ENCODE measurements at places on chromosomes 11 and 22. TPM values are rescaled to one million over a fixed set of nuclear protein-coding genes. Genes with fewer than 3 reads are reported as not detected.

Gene C22orf23
- total RNA-seq = not detected

Gene ANGPTL5
- total RNA-seq = not detected

Gene CDC45
- total RNA-seq = 91.7 TPM

Gene MN1
- total RNA-seq = 0.12 TPM

- no peaks in the 10 kb centered on the region for H3K4me1 ChIP-seq
- H3K27me3 ChIP-seq = peaks cover 11% of the 10 kb centered on the region
- DNase-seq = no peak
- no peak overlapping the region for H3K4me3 ChIP-seq
- H3K27ac ChIP-seq = no peak overlapping the region
Observed at GRCh38 chr11:93396316-93396715, 65.8 kb downstream of the DEUP1 start.

- H3K36me3 ChIP-seq = no peaks in the 10 kb centered on the region
- H3K4me3 ChIP-seq = no peak overlapping the region
- peaks cover 12% of the 10 kb centered on the region for H3K4me1 ChIP-seq
- no peak overlapping the region for H3K27ac ChIP-seq
Observed at GRCh38 chr11:61587541-61587941, 6.7 kb upstream of the SYT7 start.

- no peaks in the 10 kb centered on the region for H3K36me3 ChIP-seq
- no peak for DNase-seq
- peaks cover 24% of the 10 kb centered on the region for H3K27me3 ChIP-seq
- no peak overlapping the region for H3K27ac ChIP-seq
- no peak overlapping the region for H3K4me3 ChIP-seq
Observed at GRCh38 chr11:10387206-10388083, 67.6 kb upstream of the AMPD3 start.

DNA sequence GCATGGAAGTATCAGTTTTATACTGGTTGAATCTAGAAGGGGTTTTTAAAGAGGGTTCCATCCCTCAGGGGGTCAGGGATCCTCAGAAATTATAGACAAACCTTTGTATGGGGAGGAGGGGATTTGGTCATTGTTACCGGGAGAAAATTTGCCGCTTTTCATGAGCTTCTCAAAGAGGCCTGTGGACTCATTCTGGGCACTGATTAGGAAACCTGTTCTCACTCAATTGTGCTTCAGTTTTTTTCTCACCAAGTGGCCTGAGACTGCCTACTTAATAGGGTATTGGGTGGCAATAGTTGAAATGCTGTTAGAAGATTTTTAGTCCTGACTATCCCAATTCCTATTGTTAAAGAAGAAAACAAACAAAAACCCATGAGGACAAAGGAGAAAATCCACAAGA, 14.0 kb downstream of the MPEG1 start:
- no peak overlapping the region for H3K27ac ChIP-seq
- H3K27me3 ChIP-seq = peaks cover 17% of the 10 kb centered on the region
- no peak overlapping the region for H3K4me3 ChIP-seq
- DNase-seq = no peak
- H3K4me1 ChIP-seq = peaks cover 15% of the 10 kb centered on the region
- peaks cover 4% of the 10 kb centered on the region for H3K36me3 ChIP-seq

- H3K27me3 ChIP-seq = peaks cover 8% of the 10 kb centered on the region
- DNase-seq = no peak
- no peak overlapping the region for H3K27ac ChIP-seq
Observed at GRCh38 chr11:129589190-129589860, 213.7 kb downstream of the BARX2 start.

DNA sequence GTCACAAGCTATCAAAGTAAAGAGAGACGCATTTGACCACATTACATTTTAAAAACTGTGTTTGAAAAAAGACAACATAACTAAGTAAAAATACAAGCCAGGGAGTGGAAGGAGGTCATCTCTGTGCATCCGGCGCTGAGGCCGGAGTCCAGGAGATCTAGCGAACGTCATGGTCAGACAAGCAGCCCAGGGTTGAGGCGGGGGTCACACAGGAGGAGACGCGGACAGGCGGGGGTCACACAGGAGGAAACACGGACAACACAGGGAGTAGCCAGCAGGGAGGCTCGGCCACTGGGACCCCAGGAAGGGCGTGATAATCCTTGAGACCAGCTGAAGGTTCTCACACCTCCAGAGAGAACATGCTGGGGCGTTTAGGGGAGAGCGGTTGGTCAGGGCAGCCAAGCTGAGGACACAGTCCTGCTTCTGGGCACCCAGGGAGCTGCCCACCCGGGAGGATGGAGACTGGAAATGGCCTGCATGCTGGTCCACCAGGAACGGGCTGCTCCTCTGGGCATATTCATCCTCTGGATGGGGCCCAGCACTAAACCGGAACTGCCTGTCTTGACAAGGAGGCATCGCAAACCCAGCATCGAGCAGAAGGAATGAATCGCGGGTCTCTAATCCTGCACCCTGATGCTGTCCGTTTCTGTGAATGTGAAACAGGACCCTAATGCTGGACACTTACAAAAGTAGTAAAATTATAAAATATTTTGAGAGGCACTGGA, 40.9 kb upstream of the MUC5AC start:
- H3K27me3 ChIP-seq = no peaks in the 10 kb centered on the region
- H3K4me1 ChIP-seq = no peaks in the 10 kb centered on the region
- DNase-seq = no peak
- no peak overlapping the region for H3K27ac ChIP-seq
- H3K36me3 ChIP-seq = no peaks in the 10 kb centered on the region
- H3K4me3 ChIP-seq = no peak overlapping the region

DNA sequence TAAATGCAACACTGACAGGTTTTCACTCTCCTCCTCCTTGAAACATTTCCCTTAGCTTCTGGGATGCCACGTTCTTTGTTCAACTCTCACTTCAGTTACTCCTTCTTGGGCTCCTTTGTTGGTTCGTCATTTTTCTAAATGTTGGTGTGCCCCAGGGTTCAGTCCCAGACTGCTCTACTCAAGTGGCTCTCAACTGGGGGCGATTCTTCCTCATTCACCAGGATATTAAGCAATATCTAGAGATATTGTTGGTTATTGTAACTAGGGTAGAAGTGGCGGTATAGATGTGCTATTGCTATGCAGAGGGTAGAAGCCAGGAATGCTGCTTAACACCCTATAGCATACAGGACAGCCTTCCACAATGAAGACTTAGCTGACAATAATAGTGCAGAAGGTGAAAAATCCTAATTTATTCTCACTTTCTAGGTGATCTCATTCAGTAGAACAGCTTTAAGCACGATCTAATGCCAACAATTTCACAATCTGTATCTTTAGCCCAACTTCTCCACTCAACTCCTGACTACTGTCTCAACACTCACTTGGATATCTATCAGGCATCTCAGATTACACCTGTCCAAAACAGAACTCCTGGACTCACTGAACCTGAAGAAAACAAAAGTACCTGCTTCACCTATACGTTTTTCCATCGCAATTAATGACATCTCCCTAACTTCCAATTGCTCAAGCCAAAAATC, 4.6 kb downstream of the NUP160 start:
- no peaks in the 10 kb centered on the region for H3K27me3 ChIP-seq
- H3K4me1 ChIP-seq = peaks cover 22% of the 10 kb centered on the region
- H3K4me3 ChIP-seq = no peak overlapping the region
- H3K27ac ChIP-seq = no peak overlapping the region

All from activated naive CD4-positive, alpha-beta T cell treated with anti-CD3 and anti-CD28 coated beads for 36 hours (primary cell).